ENCODE measurements at places on chromosomes 7 and 10. TPM values are rescaled to one million over a fixed set of nuclear protein-coding genes. Genes with fewer than 3 reads are reported as not detected.

CDK14 gene
- total RNA-seq, result 3.9 TPM

DGKB gene
- total RNA-seq, result 0.29 TPM

SHOC2 gene
- total RNA-seq, result 38.4 TPM

THSD7A gene
- 31.6 TPM for total RNA-seq

GNGT1 gene
- total RNA-seq, result not detected

DNAJC12 gene
- total RNA-seq, result 2.0 TPM

SFRP4 gene
- total RNA-seq, result 0.39 TPM

GHRHR gene
- total RNA-seq, result not detected

WIPF3 gene
- not detected for total RNA-seq

HACD1 gene
- 17.4 TPM for total RNA-seq

ADRB1 gene
- total RNA-seq, result 0.05 TPM

HOXA1 gene
- 2.5 TPM for total RNA-seq

TRIM73 gene
- 2.6 TPM for total RNA-seq

ZNF479 gene
- total RNA-seq, result not detected

CAV1 gene
- total RNA-seq, result 1,027 TPM
